Mesothelial cell of epicardium (in vitro differentiated cells): ENCODE measurements at places on chromosomes 4 and X.
A peak's percentile ranks its signal among the peaks of the same experiment; 100 is the strongest.

- H3K36me3 ChIP-seq, result peaks cover 30% of the 10 kb centered on the region
- H3K4me1 ChIP-seq, result no peaks in the 10 kb centered on the region
- no peak for DNase-seq
- H3K4me3 ChIP-seq, result no peak overlapping the region
- no peaks in the 10 kb centered on the region for H3K27me3 ChIP-seq
These were observed 15.5 kb upstream of the ADD1 start for GRCh38 chr4:2827874-2828751.

GRCh38 chr4:17090063-17090462, 191.6 kb upstream of the LDB2 start:
- H3K4me1 ChIP-seq, result peaks cover 7% of the 10 kb centered on the region
- no peaks in the 10 kb centered on the region for H3K36me3 ChIP-seq
- no peak overlapping the region for H3K4me3 ChIP-seq

- H3K4me3 ChIP-seq, result no peak overlapping the region
- H3K36me3 ChIP-seq, result no peaks in the 10 kb centered on the region
- DNase-seq, result no peak
- H3K27ac ChIP-seq, result no peak overlapping the region
- peaks cover 10% of the 10 kb centered on the region for H3K4me1 ChIP-seq
These were observed 216.4 kb upstream of the HAND2 start for GRCh38 chr4:173746424-173746823.

DNA sequence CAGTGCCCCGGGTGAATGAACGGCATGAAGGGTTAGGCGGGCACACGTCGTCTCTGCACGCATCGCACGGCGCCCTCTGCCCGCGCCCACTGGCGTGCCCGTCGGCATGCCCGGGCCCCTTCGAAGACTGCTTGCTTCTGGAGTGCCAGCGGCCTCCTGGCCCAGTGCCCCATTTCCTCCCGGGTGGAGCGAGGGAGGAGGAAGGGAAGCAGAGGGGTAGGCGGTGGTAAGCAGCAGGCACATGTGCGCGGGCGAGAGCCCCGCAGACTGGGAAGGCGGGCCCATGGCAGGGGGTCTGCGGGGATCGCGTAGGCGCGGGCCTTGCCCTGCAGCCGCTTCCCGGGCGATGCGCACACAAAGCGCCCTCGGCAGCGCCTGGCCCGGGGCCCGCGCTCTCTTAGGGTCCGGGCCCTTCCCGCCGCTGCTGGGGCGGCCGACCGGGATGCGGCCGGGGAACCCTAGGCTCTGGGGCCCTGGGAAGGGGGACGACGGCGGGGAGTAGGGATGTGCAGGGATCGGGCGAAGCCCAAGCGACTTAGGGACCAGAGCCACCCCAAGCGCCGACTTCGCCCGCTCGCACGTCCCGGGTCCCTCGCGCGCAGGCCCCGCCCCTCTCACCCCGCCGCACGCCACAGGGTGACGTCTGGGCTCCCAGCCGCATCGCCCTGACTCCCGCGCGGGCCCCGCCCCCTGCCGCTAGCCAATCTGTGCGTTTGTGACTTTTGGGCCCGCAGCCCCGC, 866 bp upstream of the EMD start:
- peak overlapping the region; percentile 81 for H3K27ac ChIP-seq
- H3K4me1 ChIP-seq, result peaks cover 30% of the 10 kb centered on the region

DNA sequence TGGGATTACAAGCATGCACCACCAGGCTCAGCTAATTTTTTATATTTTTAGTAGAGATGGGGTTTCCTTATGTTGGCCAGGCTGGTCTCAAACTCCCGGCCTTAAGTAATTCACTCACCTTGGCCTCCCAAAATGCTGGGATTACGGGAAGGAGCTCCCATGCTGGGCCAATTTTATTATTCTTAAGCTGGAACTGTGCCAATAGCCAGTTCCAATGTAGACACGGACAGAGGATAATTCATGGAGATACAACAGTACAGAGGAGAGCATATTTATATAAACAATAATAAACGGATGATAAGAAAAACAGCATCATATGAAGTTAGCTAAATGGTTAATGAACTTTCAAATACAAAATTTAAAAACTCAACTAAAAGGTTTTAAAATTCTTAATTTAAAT, 87.8 kb downstream of the PPA2 start:
- peaks cover 39% of the 10 kb centered on the region for H3K36me3 ChIP-seq
- H3K27me3 ChIP-seq, result no peaks in the 10 kb centered on the region
- no peak overlapping the region for H3K4me3 ChIP-seq
- peaks cover 2% of the 10 kb centered on the region for H3K4me1 ChIP-seq
- no peak for DNase-seq
